Uterus (tissue), 4 donors: ENCODE measurements at places on chromosomes 5 and 9.

DNA sequence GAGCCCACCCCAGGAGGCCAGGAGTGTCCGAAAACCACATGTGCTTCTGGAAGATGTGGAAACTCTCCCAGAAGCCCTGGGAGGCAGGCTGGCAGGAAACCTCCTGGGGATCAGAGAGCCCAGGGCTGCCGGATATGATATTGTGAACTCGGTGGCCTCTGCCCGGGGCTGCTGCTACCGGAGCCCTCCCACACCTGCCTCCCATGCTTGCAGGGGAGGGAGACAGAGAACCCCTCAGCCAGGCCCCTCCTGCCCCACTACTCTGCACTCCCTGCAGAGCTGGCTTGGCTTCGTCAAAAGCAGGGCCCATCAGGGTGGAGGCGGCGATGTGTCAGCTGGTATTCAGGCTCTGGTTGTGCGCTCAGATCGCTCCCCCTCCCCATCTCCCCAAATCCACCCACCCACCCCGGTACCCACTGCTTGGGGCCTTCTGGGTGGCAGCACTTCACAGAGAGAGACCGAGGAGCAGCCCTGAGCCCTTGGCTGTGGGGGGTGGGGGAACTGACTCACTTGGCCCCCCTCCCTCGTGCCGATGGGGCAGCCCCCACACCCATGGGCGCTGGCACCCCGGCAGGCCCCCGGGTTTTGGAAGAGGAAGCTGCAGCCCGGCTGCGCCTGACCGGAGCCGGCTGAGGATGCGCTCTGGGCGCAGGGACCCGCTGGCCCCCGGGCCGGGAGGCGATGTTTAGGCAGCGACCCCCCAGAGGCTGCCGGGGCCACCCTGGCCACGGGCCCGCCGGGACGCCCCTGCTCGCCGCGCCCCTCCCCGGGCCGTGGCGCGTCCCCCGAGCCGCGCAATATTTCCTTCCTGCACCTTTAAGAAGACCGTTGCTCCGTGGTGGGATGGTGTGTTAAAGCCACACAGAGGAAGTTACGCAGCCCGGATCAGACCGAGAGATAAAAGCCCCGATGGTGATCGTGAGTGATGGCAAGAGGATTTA is 786 bp upstream of the NTNG2 start:
- no peak for DNase-seq

DNA sequence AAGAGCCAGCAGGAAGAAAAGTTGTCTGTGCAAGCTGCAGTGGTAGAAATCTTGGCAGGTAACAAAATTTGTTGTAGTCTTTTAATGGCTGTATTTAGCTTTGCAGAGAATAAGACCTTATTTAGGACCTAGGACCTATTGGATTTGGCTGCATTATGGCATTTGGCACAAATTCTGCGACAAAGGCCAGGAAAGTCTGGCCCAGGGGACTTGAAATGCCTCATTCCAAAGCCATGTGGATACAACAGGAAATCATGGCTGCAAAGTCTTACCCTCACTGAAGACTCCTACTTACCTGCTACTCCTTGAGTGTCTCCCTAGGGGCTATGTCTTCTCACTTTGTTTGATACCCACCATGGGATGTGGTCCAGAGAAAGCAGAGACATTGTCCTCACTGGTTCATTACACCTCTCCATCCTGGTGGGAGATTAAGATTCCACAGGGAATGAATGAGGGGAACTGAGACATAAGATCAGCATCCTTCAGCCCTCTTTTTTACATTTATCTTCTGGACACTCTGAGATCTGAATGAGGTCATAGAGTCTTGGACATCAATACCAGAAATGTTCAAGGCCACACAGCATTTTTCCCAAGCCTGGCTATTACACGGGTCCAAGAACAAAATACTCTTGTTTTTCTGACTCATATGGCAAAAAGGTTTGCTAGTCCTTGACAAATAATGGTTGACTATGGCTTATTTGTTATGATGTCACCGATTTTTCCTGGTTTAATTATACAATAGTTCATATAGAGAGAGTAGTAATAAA is 119.4 kb downstream of the PDE8B start:
- DNase-seq, result no peak

DNA sequence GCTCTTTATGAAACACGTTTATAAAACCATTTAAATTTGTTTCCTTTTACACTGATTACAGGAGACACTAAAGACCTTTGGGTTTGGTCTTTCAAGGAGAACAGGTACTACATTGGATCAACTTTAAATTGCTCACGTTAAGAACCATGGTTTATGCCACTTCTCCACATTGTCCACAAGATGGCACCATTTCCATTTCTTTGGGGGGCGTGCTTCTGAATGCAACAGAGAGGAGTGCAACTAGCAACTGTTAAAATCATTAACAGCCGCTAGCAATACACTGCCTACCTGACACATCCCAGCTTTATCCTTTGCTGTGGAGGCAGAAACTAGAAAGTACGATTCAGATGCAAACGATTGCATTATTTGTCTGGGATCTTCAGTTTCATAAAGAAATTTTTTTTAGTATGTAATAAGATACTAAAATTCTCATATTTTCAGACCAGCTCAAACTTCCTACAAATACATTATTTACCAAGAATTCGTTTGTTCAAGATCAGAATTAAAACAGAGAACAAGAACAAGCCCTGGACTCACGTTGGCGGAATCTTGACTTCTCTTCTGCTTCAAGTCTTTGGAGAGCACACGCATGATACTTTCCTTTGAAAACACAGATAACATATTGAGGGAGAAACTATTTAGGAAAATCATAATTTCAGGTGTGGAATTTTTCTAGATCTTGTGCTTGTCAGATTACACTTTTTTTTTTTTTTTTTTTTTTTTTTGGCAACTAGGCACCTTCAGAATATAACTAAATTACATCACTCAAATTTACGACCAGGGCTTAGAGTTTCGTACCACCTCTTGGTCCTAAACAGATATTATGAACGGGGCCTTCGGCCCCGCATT is 702 bp downstream of the CDC20B start:
- peak; percentile 58 for DNase-seq

DNA sequence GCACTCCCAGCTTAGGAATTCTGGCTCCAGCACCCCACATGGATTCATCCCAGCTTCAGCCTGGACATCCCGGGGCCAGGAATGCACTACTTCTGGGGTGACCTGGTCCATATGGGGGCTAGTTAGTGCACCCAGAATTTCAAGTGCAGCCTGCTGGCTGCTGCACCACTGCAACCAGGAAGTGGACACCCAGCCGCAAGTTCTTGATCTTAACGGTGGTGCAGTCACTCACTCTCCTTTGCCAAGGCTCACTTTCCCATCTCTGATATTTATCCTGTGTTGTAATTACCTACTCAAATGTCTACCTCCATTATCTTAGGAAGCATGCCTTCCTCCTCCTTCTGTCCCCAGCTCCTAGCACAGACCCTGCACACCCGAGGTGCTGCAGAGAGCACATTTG is 26.2 kb upstream of the RAB14 start:
- no peak for DNase-seq

GRCh38 chr5:179191506-179192184 is 131.5 kb downstream of the ZNF354C start:
- DNase-seq, result no peak

DNA sequence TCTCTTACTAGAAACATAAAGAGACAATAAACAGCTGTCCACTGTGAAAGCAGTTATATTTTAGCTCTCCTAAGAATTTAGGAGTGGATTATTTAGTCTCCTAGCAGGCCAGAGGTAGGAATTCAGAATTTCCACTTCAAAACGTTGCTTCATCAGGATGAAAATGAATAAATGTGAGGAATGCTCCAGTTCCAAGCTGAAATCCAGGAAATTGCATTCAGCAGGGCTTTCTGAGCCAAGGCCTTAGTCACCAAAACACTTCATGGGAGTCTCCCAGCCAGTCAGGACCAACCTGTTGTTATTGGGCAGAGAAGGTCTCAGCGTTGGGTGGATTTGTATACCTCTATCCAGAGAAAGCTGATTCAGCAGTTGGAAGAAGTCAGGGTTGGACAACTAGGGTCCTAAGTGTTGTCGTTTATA is 1040.3 kb downstream of the TLE1 start:
- DNase-seq, result peak; percentile 52

- DNase-seq, result no peak
Measured at GRCh38 chr9:26311463-26311995, 581.1 kb downstream of the CAAP1 start.

- no peak for DNase-seq
Measured at GRCh38 chr9:4833781-4834560, 41.2 kb downstream of the RCL1 start.

- DNase-seq, result no peak
Measured at GRCh38 chr5:127960270-127960691, 123.3 kb upstream of the SLC12A2 start.

DNA sequence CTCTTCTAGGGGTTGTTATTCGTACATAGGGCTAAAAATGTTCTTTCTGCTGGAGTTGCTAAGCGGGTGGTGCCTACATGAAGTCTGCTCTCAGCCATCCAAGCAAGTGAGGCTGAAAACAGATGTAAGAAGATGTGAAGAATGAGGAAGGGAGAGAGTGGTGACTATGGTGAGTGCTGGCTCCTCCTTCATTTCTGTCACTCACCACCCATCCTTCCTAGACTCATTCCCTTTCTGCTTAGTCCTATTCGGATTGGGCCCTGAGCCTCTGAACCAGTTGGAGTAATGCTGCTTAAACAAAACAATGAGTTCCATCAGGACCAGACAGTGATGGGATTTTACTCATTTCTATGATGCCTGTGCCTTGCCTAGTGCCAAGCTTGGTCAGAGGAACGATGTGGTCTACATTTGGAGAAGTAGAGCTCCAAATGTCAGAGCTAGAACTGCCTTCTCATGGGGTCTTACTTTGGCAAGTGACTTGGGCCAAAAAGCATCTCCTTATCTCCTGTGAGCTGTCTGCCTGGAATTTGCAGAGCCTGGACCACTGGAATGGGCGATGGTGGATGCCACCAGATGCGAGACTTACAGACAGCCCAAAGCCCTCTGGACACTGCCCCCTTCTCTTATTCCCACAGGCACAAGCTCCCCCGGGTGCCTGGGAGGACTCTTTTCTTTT is 192.9 kb downstream of the FBXL7 start:
- no peak for DNase-seq

GRCh38 chr5:142107736-142108431 is 695 bp upstream of the NDFIP1 start:
- no peak for DNase-seq

DNA sequence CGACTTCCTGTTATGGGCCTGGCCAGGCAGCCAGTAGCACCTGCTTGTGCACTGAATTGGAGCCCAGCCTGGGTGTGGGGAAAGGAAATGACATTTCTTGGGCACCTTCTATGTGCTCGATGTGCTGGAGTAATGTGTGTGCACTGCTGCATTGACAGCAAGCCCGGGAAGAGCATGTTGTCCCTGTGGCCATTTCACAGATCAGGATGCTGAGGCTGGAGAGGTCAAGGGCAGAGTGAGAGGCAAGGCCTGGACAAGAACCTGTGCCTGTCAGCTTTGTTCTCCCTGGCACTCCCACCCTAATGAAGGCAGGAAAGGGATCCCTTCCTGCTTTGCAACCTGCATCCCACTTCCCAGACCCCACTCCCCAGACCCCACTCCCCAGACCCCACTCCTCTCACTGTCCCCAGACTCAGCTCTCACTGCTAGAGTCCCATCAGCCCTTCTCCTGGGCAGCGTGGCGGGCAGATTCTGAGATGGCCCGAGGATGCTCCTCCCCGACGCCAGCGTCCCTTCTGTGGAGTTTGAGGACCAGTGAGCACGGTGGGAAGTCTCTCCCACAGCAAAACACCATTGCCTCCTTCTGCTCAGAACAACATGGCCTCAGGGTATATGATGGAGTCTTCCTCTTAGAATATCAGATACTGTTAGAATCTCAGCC is 49.6 kb downstream of the BARX1 start:
- no peak for DNase-seq

DNA sequence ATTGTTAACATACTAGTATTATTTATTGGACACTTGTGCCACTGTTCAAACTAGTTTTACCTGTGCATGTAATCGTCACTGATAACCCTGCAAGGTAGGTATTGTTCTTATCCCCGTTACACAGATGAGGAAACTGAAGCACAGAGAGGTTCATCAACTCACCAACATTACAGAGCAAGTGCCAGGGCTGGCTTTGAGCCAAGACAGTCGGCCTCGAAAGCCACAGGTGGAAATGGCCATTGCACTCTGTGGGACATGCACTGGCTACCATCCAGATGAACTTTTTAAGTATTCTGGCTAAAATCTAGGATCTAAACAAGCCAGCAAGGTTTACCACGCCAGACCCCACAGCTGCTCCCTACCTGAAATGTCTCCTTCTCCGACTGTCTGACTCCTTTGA is 57.9 kb downstream of the TEX10 start:
- no peak for DNase-seq

GRCh38 chr5:17359451-17360011 is 138.5 kb upstream of the TAF11L2 start:
- no peak for DNase-seq

DNA sequence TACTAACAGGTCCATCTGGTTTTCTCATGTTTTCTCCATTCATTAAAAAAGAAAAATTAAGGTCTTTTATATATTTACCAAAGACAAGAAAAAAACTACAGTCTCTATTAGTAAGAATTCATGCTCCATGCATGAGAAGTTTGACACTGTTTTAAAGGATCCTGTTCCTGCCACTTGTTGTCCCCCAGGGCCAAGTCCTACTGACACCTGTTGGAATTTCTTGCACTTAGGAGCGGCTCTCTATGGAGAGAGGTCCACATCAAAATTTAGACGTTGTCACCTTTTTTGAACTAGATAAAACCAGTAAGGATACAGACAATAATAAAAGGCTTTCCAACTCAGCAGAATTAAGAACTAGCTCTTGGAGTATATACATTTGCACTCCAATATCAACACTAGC is 42.3 kb downstream of the PWWP2A start:
- no peak for DNase-seq

GRCh38 chr5:120684213-120684612 is 220.1 kb downstream of the PRR16 start:
- DNase-seq, result no peak

GRCh38 chr5:131305906-131306305 is 42.1 kb downstream of the CDC42SE2 start:
- no peak for DNase-seq

DNA sequence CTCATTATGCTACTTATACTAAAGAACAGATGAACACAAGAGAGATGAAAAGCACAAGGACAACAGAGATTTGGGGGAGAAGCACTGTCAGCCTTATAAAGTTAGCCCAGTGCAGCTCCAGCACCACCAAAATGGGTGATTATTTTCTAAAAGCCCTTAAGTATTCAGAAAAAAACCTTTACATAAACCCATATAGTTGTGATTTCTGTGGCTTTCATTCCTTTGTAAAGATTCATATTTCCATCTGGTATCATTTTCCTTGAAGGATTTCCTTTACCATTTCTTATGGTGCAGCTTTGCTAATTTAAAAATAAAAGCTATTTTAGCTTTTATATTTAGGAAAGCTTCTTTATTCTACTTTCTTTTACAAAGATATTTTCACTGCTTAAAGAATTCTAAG is 311.0 kb downstream of the TMEM167A start:
- DNase-seq, result no peak
